Stimulated activated CD8-positive, alpha-beta memory T cell treated with anti-CD3 and anti-CD28 coated beads, Interleukin-4, amount 100 ng/mL, for 1 hour (primary cell): ENCODE measurements at places on chromosomes 12 and 14.

DNA sequence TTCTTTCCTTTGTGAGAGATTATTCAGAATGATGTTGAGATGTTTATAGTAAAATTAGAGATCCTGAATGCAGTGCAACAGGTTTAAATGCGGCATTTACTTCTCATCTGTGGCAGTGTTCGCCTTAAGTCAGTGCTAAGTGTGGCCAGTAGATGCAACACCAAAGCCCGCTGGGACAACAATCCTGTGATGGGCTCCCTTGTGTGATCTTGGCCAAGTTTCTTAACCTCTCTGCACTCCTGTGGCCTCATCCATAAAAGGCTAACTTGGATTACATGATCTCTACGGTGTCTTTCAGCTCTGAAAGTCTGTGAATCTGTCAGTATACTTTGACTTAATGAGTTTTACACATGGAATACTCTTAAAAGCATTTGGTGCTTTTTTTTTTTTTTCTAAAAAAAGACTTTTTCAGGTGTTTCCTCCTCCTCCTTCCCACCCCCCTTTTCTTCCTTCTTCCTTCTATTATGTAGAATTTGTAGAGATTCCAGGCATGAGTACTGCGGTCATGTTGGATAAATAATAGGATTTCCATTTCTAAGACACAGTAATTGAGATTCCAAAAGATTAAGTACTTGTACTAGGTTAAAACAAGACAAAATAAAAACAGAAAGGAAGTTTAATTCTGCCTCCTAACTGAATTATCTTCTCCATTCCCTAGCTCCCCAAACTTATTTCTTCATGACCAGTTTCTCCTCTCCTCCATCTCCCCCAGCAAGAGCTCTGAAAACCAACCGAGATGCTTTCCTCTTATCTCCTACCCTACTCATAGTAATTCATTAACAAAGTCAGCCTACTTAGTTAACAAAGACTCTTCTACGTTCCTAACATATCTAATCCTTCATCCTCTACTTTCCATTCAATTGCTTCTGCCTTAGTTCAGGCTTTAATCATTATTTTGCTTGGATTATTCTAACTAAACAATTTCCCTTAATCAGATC, 42.2 kb upstream of the NAV3 start:
- DNase-seq: no peak

DNA sequence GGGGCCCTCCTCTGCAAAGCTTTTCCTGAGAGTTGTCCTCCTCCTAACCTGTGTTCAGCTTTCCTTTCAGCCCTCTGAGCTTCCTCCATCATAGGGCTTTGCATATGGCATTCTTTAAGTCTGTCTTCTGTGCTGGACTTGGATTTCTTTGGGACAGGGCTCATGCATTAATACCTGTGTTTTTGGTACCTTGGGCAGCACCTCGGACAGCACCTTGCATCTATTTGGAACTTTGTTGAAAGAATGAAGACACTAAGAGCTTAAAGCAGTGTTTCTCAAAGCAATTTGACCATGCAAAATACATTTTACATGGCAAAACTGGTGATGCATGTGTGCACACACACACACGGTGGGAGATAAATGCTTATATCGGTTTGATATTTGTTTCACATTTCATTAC, 115.0 kb upstream of the SRRM4 start:
- no peak for DNase-seq

DNA sequence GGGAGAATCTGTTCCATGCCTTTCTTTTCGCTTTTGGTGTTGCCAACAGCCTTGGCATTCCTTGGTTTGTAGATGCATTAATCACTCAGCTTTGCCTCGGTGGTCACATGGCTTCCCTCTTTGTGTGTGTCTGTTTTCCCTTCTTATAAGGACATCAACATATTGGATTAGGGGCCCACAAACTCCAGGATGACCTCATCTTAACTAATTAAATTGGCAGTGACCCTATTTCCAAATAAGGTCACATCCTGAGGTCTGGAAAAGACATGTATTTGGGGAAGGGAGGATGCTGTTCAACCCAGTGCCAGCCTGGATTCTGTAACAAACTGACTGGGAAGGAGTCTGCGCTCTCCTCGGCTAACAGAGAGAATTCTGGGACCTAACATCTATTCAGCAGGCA, 365.7 kb upstream of the FKBP4 start:
- no peak for DNase-seq

- DNase-seq: no peak
Observed at GRCh38 chr12:123099560-123100192, 51.2 kb downstream of the PITPNM2 start.

DNA sequence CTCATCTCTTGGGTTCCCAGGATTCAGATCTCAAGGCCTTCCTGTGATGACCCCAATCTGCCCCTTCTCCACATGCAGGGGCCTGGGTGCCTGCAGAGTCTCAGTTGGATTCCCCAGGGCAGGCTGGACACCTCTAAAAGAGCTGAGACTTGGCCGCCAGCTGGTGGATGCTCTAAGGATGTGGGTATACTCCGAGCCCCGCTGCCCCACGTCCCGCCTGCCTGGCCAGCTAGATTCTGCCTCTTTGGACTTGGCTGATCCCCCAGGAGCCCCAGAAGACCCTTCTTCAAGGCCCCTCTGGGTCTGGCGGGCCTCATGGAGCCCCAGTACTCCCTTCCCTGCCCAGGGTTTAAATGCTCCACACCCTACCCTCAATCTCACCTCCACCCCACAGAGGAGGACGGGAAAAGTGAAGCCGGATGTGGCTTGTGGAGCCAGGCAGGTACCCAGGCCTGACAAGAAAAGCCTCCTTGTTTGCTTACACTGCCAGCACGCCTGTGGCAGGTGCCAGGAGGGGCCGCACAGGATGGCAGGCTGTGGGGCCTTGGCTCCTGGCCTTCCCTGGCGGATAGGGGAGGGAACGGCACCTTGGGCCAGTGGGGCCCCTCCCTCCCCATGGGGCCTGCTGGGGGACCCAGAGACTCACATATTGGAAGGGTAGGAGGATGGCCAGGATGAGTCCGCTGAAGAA, 15.1 kb downstream of the FAIM2 start:
- DNase-seq: no peak

GRCh38 chr14:102579696-102580549, 12.5 kb upstream of the RCOR1 start:
- DNase-seq: no peak
